ENCODE measurements at places on chromosomes 6 and 20. TPM values are rescaled to one million over a fixed set of nuclear protein-coding genes. Genes with fewer than 3 reads are reported as not detected.

GRCh38 chr20:44460795-44461141 lies 14.9 kb upstream of the TTPAL start:
- H3K27me3 ChIP-seq: no peaks in the 10 kb centered on the region
- H3K4me1 ChIP-seq: no peaks in the 10 kb centered on the region
- no peak overlapping the region for H3K27ac ChIP-seq
- DNase-seq: no peak
- H3K4me3 ChIP-seq: no peak overlapping the region
- no peaks in the 10 kb centered on the region for H3K36me3 ChIP-seq

DNA sequence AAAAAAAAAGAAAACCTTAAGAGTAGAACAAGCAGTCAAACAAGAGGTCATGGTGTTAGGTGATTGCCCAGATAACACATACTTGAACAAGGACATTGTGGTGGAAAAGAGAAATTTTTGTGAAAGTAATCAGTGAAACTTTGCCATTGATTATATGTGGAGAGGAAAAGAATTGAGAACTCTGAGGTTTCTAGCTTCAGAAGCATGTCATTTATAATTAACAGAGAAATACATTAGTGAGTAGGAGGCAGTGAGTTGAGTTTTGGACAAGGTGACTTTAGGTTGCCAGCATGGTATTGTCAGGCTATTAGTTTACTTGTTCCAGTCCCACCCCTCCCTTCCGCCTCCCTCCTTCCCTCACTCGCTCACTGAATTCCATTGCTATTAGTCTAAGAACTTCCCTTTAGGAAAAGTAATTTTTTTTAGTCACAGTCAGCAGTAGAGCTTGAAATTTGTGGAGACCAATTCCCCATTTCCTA lies 17.2 kb downstream of the TAB2 start:
- no peaks in the 10 kb centered on the region for H3K36me3 ChIP-seq
- H3K27me3 ChIP-seq: no peaks in the 10 kb centered on the region
- no peak overlapping the region for H3K27ac ChIP-seq

Gene CCN6
- not detected for polyA plus RNA-seq

GRCh38 chr6:34951731-34952130 lies 62.7 kb downstream of the ANKS1A start:
- H3K27ac ChIP-seq: no peak overlapping the region
- peaks cover 14% of the 10 kb centered on the region for H3K4me1 ChIP-seq
- no peak for DNase-seq

GRCh38 chr20:50238081-50238800 lies 47.6 kb downstream of the CEBPB start:
- no peaks in the 10 kb centered on the region for H3K36me3 ChIP-seq
- H3K27me3 ChIP-seq: no peaks in the 10 kb centered on the region
- no peak overlapping the region for H3K4me3 ChIP-seq
- no peaks in the 10 kb centered on the region for H3K4me1 ChIP-seq
- no peak overlapping the region for H3K27ac ChIP-seq
- no peak for DNase-seq

Gene CLIC5
- polyA plus RNA-seq: 53.1 TPM

DNA sequence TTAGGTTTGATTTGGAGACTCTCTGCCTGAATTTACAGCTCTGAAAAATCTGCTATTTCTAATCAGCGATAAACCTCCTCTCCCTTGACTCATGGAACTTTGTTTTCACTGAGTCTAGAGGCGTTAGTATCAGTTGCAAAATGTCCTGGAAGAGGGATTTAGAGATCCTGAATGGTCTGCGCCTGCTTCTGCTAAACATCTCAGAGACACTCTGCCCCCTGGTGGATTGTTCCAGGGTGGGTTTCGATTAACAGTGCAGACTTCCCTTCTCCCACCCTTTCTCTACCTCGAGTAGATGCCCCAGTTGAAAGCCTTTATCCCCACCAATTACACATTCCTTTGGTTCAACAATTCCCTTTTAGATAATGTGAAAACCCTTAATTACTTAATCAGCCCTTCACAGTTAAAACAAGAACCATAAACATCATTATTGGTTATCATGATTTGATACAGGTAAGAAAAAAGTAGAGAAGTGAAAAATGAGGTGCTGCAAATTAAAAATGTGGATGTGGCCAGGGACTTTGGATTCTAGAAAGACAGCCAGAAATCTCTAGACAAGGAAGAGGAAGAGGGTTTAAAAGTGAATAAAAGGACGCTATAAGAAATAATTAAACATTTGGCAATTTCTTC lies 5.5 kb downstream of the HTR1B start:
- peak; percentile 62 for DNase-seq
- H3K27ac ChIP-seq: no peak overlapping the region
- H3K27me3 ChIP-seq: peaks cover 33% of the 10 kb centered on the region
- no peak overlapping the region for H3K4me3 ChIP-seq
- no peaks in the 10 kb centered on the region for H3K36me3 ChIP-seq
